ENCODE measurements at places on chromosomes 13 and 19.

DNA sequence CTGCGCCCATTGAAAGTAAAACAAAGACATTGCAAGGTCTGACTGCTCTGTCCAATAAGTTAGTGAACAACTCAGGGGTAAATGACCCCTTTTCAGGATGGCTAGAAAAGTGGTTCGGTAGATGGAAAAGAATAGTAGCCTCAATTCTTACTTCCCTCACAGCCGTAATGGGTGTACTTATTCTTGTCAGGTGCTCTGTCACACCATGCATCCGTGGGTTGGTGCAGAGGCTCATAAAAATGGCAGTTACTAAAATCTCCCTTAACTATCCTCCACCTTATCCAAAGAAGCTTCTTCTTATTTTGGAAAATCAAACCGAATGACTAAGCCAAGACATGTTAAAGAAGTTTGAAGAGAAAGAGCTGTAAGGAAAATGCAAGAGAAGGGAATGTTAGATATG is 31.4 kb upstream of the ZNF83 start:
- DNase-seq = no peak

DNA sequence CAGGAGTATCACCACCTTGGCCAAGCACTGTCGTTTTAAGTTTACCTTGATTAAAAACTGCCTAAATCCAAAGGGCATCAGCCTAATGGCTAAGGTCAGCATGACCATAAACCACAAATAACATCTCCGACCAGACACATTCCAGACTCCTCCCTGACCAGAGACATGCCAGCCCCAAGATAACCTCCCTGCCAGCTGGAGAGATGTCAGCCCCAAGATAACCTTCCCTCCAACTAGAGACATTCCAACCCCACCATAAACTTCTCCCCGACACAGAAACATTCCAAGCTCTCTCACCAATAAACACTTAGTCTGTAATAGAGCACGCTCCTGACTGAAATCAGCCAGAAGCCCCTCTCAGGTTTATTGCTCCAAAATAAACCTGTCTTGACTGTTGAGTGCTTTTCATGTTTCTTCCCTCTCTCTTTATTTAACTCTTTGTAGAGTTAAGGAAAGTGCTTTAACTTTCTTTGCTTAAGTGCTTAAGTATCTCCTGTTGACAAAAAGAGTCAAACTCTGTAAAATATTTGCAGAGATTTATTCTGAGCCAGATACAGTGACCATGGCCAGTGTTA is 36.5 kb downstream of the WDR87 start:
- DNase-seq = no peak

DNA sequence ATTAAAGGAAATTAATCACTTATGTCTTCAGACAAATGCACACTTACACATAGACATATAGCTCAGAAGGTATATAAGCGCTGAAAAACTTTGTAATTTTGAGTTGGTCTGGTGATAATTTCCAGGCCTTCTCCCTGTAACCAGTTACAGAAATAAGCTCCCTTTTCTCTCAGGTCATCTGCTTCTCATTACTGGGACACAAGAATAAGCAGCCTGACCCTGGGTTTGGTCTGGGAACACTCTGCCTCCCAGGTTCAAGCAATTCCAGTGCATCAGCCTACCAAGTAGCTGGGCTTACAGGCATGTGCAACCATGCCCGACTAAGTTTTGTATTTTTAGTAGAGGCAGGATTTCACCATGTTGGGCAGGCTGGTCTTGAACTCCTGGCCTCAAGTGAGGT is 274.5 kb downstream of the LMO7 start:
- no peak for DNase-seq

DNA sequence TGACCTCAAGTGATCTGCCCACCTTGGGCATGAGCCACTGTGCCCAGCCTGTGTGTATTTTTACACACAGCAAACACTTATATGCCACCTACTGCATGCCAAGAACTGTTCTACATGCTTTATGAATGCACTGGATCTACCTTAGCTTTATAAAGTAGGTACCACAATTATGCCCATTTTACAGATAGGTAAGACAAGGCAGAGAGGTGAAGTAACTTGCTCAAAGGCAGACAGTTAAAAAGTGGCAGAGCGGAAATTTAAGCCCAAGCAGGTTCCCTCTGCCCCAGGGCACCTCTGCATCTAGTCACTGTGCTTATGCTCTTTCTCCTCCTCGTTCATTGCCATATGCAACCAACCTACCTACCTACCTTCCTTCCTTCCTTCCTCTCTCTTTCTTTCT is 10.5 kb downstream of the ADAMTS10 start:
- DNase-seq = no peak

DNA sequence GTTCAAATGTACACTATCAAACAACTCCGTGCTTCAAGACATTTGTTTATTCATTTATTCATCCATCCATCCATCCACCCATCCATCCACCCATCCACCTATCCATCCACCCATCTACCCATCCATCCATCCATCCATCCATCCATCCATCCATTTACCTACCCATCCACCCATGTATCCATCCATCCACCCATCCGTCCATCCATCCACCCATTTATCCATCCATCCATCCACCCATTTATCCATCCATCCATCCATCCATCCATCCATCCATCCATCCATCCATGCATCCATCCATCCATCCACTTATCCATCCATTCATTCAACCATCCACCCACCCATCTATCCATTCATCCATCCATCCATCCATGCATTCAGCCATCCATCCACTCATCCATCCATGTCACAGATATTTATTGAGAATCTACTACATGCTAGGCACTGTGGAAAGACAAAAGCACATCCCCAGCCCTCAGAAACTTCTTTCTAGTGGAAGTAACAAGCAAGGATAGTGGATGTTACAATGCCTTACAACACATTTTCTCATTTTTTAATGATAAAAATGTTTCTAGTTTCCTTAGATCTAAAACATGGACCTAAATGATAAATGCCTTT is 237.6 kb downstream of the ZNF536 start:
- DNase-seq = no peak

- no peak for DNase-seq
Measured at GRCh38 chr13:75635101-75635827, 866 bp upstream of the LMO7 start.
